ENCODE measurements at places on chromosomes 4 and X.

DNA sequence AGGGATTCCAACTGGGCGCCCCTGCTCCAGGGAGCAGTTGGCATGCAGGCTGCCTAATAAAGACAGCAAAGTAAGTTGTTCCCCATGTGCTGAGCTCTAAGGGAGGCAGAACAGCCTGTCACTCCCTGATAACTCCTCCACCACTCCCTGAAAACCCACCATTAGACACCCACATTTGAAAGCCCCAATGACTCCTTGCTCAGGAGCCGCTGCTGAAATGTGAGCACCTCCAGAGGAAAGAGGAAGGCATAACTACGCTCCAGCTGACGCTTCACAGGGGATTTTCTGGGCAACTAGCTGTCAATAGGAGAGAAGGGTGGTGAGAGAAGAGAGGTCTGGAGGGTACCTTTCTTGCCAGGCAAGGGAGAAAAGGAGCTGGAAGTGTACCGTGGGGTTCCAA lies 62.5 kb downstream of the NPY1R start:
- no peak for DNase-seq

GRCh38 chr4:31190671-31191070 lies 470.5 kb downstream of the PCDH7 start:
- no peak for DNase-seq

DNA sequence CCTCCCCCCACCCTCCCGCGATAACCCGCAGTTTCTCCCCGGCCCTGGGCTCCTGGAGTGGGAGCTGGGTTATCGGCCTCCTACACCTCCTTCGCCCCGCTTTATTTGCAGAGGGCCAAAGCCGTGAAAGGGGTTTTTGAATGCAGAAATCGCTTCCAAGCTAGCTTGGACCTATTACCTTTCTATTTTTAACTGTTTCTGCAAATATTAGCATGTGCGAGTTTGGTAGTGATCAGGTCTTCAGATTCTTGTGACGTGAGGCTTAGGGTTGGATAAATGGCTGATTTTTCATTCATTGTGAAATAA lies 1.3 kb downstream of the USP9X start:
- DNase-seq: no peak

DNA sequence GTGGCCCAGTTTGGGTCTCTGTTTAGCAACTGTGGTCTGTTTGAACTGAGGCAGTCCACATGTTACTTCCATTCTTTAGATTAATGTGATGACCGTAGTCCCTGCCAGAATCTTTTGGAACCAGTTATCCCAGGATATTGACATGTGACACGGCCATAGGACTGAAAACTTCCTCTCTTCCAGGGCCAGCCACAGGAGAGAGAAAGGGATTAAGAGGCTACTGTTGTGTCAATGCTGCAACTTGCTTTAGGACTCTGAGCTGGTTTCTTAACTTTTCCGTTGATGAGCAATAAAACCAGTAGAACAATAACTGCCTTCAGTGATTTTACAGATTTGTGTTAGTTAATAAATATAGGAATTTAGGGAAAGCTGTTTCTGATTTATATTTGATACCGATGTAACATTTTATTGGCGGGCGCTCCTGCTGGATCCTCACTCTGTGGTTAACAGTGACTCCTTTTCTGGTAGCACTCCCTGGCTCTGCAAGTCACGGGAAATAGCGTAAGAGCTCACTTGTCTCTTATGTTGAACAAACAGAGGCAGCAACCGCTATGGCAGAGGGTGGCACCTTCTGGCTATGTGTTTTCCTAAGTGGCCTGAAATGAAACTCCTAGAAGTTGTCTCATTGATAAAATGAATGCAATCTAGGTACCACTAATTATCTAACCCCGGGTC lies 2.5 kb downstream of the TENM3 start:
- no peak for DNase-seq

DNA sequence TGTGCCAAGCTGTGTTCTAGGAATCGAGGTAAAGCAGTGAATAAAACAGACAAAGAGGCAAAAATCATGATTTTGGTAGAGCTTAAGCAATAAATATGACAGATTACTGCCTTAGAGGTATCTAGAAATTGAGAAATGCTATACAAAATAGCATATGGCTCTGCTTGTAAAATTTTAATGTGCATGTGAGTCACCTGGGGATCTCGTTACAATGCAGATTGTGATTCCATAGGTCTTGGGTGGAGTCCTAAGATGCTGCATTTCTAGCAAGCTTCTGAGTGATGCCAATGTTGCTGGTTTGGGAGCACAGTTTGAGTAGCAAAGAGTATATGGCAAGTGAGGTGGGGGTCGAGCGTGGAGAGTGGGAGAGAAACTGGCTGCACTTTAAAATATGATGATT lies 697.3 kb upstream of the MAGEB2 start:
- no peak for DNase-seq

DNA sequence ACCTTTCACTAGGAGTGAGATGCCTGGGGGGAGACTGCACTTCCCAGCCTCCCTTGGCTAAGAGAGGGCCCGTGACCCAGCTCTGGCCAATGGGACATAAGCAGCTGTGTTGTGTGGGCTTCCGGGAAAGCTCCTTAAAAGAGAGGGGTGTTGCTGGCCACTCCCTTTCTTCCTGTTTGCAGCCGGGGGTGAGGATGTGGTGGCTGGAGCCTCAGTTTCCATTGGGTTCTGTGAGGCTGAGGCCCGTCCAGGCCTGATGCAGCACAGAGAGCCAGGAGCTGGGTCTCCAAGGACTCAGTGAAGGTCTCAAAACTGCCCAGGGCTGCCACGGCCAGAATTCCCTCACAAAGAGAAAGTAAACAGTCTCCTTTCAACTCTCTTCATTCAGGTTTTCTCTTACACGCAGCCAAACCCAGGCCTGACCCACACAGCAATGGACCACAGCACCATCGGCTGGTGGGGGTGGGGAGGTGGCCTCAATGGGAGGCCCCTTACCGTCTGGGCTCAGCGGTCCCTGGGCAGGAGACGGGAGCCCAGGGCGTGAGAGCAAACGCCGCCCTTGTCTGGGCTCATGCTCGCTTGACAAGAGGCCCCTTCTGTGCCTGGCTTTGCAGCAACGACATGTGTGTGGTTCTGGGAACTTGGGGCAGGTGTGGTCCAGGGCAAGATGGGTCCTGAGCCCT lies 6.6 kb downstream of the NKX1-1 start:
- DNase-seq: peak; percentile 39

DNA sequence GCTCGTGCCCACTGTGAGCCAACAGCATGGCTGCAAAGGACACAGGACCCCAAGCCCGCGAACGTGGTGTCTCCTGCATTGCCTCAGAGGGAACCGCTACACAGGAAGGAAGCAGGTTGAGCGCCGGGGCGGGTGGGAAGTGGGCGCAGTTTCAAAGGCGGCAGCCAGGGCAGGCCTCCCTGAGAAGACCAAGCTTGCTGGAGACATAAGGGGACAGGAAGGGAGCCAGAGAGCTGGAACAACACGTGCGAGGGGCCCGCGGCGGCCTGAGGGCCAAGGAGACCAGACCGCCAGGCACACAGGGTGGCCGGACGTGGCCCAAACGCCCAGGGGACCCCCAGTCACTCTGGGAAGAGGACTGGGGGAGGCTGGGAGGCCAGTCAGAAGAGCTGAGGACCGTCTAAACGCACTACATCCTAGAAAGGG lies 32.0 kb downstream of the CTBP1 start:
- no peak for DNase-seq

DNA sequence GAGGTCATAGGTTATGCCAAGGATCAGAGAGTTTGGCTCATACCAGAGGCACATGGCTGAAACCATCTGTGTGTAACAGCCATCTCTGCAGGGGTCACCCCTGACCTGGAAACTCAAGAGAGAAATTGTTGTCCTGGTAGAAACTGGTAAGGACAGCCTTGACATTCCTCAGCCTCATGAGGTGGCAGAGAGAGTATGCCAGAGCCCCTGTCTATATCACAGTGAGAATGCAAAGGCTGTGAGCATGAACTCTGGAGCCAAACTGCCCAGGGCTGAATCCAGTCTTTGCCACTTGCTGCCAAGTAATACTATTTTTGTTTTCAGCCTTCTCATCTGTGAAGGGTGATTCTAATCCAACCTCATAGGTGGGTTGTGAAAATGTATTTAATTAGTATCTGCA lies 37.1 kb upstream of the CCDC149 start:
- DNase-seq: no peak

- peak; percentile 2 for DNase-seq
Observed at GRCh38 chrX:39212456-39212855, 411.2 kb downstream of the MID1IP1 start.

DNA sequence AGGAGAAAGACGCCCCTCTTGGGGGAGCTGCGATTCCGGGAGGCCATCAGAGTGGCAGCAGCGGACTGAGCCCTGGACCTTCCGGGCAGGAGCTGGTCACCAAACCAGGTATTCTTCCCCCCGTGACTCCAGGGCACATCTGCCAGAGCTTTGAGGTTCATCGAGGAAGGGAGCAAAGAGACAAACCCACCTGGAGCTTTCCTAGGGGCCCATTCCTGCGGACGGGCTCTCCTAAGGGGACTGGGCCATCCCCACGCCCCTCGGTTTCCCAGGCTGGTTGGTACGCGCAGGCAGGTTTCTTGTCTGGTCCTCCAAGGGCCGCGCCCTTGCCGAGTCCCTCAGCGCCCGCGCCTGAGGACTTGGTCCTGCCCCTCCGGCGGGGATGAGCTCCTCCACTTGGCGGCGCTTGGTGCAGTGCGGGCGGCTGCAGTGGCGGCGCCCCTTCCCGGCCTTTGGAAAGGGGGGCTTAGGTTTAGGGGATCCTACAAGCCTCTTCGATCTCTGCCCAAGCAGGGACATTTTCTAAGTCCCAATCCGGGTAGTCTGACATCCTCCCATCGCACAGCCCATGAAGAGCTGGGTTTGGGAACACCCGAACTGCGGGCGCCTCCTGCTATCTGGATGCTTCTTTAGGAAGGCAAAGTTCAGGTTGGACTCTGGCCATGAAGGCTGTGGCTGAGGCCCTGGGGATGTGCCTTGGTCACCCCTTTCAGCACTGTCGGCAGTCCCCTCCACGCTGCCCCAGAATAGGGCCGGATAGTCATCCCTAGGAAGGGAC lies 538 bp downstream of the STBD1 start:
- DNase-seq: peak; percentile 69

DNA sequence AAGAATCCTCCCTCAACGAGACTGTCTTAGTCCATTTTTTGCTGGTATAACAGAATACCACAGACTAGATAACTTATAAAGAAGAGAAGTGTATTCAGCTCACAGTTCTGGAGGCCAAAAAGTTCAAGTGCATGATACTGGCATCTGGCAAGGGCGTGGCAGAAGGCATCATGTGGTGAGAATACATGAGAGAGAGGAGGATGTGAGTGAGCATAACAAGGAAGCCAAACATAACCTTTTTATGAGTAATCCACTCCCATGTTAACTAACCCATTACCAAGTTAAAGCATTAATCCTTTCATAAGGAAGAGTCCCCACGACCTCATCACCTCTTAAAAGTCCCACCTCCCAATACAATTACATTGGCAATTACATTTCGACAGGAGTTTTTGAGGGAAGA lies 504.6 kb downstream of the IQCM start:
- no peak for DNase-seq

DNA sequence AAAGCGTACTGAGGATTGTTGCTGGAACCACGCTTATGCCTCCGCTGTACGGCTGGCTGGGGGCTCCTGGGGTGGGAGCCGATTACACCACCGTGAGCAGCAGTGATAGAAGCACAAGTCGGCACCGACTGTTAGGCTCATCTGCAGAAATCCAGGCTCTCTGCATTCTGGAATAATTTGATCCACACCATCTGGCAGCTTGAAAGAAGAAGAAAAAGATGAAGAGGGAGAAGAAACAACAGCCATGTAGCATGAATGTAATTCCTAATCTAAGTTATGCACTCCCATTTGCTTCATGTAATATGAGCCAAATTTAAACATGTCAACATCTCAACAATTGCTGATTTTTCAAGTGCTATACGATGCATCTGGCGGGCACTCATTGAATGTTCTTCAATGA lies 84.6 kb upstream of the DHX15 start:
- DNase-seq: no peak

DNA sequence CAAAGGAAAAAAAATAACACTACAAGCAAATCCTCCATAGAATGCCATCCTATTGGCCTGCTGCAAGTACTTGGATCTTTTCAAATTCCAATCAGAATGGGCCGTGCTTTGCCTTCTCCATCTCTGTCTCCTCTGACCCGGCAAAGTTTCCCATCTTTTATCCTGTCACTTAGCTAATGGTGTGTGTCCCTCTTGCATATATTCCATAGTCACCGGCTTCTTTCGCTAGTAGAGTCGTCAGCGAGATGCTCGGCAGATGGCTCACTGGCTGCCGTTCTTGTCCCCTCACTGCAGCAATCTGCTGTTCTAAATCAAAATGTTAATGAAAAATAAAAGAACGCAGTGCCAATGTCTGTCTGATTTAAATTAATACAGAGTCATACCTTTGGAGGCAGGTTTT lies 22.1 kb downstream of the GRIA3 start:
- no peak for DNase-seq

DNA sequence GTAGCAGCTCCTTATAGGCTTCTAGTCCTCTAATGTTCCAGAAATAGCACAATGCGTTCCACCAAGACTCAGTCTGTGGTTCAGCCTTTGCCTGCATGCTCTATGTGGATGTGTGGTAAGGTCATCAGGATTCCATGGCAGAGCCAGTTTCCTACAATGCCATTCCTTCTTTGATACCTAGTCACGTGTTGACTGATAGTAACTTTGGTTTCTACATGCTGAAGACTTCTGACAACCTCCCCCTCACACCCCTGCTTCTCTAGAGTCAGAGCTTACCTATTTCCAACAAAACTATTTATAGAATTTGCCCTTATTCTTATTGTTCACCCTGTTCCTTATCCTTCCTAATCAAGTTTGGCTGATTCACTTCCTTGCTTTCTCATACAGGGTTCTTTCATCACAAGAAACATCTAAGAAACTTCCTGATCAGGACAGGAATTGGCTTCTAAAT lies 81.1 kb downstream of the CT47B1 start:
- no peak for DNase-seq

DNA sequence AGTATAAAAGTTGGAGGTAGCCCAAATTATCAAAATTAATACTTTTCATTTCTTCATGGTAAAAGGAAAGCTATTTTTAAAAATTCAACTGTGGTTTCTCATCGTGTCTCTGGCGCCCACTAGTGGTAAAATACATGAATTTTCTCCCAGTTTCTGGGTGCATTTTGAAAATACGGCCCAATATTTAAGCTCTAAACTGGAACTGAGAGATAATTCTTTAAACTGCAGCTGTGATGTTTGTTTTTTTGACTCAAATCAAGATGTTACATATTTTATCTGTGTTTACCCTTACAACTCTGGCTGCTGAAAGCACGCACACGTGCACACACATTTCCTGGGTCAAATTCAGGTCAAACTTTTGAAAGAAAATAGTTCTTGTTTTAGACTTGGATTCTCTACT lies 123.9 kb upstream of the ACSL4 start:
- DNase-seq: peak; percentile 51

DNA sequence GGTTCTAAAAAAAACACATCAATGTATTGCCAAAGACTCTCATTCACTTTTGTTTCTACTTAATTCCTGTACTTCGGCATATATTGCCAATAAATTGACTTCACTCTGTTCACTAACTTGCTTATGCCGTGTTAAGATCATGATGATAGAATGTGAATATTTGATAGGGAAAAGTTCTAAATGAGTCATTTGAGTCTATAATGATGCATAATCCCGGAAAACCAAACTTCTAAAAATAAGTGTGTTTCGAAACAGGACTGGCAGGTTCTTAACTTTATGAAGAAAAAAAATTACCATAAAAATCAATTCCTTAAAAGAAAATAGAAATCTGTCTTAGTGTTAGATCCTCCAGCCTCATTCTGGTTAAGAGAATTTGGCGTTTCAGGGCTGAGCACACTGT lies 387.5 kb upstream of the FTHL17 start:
- DNase-seq: no peak
